NCI-H1417 (cell line): ENCODE measurements at places on chromosomes 2 and 18.

DNA sequence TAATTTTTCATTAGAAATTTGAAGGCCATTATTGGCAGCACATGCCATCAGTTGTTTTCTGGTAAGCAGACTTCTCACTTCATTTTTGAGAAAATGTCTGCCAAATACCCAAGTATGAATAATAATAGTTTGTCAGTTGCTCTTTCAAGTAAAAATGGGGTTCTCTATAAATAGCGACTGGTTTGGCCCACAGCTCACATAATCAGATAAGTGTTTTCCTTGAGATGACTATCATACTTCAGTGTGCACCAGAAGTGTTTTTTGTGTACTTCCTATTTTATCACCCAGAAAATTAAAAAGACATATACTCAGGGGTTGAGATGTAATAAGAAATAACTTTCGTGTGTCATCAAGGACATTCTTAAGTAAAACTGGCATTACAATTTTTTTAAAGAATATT, 147.1 kb downstream of the PHLPP1 start:
- no peak for DNase-seq

DNA sequence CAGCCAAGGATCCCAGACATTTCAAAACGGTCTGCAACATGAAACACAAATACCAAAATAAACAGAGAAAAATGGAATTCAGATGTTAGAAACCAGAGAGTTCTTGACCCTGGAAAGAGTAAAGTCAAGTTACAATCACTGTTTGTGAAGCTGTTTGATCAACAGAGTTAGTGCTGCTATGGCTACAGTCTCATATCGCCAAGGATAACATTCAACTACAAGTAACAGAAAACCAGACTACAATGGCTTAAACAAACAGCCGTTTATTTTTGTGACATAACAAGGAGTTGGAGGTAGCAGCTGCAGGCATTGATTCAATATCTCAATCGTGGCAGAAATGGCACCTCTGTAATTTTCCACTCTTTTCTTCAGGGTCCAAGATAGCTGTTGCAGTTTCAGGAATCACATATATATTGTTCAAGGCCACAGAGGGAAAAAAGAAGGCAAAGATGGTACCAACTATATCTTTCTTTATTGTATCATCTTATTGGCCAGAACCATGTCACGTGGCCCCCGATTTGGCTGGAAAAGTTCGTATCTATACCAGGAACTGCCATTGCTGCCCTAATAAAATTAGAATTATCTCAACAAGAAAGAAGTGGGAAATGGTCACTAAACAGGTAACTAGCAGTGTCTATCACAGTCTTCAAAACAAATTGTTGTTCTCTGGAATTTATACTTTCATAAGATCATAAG, 17.7 kb upstream of the HNRNPLL start:
- no peak for DNase-seq

GRCh38 chr2:237876532-237876931, 17.1 kb downstream of the RAMP1 start:
- DNase-seq, result no peak

DNA sequence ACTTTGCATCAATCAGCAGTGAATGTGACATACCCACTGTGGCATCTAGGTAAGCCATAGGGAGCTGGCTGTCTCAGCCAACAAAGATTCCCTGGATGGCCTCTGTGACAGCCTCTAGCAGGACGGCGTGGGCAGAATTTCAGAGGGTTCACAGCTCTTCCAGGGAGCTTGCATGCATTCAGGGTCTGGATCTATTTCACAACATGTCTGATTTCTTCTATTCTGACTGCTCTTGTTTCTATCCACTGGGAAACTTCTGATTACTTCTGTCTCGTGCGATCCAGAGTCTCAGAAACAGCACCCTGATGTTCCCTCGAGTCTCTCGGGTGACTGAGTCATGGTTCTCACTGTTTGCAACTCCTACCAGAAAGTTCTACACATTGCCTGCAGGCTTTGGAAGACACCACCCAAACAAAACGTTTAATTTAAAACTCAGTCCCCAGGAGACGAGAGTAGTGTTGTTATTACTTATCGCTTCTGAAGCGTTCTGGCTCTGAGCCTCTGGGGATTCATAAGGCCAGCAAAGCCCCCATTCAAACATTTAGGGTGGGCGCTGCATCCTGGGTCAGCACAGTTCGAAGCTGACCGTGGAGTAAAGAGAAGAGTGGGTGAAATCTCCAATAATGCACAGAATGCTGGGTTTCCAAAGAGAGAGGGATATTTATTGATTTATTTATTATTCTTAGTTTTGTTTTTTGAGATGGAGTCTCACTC, 41.9 kb upstream of the ODC1 start:
- DNase-seq, result no peak

- no peak for DNase-seq
Measured at GRCh38 chr18:11411048-11411447, 198.3 kb upstream of the SLC35G4 start.
